GM12891 (cell line): ENCODE measurements at places on chromosomes 5 and 9.

DNA sequence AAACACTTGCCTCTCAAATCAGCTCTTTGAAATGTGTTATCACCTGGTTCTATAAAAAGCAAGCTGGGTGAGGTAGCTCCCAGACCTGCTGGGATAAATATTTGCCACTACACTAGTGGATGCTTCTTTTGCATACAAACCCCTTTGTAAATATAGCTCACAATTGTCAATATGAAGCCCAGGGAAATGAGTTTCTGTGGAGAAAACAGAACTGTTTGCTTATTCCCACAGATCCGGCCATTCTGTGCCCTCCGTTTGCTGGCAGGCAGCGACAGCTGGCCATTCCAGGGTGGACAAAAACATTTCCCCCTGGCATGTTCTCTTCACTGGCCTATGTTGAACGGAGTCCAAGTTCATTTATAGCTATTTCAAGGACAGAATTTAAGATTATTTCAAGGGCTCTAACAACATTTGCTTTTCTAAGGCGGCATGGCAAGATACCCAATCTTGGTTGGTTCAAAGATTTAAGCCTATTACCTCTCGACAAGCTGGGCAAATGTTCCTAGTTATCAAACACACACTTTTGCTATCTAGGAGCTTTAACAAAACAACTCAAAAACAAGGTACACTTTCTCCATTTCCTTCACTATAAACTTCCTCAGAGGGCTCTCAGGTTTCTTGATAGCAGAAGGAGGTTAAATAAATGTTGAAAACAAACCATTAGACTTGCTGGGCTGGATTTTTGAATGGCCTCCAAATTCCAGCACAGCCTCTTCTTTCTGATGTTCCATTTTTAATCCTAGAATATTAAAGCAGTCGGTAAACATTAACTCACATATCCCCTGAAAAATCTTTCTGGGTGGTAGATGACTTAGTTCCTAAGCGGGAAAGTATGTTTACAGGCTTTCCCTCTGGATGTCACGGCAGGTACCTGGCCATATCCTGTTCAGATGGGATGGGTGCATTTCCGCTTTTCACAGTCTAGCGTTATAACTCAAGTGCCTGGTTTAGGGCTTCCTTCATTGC is 332.3 kb downstream of the PLK2 start:
- no peak for DNase-seq

GRCh38 chr5:119583684-119584083 is 45.7 kb upstream of the FAM170A start:
- no peak for DNase-seq

DNA sequence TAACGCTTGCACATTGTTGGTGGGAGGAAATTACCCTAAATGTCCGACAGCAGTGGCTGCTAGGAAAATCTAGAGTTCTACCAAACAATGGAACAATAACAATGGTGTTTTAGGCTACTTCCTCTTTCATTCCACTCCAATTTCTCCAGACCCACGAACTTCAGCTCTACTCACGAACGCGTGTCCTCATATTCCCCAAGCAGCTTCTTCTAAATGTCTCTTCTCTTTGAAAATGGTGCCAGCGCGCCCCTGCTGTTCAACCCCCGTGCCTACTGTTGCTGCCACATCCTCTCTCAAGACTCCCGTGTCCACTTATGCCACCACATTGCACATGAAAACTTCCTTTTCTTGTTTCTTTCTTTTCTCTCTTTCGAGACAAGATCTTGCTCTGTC is 25.6 kb downstream of the OR2V2 start:
- no peak for DNase-seq

DNA sequence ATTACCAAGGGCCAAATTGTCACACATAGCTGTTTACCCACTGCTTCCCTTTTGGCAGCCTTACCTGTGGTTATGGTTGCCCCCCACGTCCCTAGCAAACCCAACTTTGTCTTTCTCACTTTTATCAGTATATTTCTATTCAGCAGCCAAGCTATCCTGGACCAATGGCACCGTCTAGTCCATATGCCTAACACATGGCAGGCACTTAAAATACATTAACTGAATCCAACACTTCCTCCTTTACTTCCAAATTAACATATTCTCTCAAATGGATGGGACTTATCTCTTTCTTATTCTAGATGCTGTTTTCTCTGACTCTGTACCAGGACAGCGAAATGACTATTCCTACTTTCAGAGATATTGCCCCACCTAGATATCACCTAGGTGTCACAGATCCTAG is 50.9 kb upstream of the SLC44A1 start:
- no peak for DNase-seq

DNA sequence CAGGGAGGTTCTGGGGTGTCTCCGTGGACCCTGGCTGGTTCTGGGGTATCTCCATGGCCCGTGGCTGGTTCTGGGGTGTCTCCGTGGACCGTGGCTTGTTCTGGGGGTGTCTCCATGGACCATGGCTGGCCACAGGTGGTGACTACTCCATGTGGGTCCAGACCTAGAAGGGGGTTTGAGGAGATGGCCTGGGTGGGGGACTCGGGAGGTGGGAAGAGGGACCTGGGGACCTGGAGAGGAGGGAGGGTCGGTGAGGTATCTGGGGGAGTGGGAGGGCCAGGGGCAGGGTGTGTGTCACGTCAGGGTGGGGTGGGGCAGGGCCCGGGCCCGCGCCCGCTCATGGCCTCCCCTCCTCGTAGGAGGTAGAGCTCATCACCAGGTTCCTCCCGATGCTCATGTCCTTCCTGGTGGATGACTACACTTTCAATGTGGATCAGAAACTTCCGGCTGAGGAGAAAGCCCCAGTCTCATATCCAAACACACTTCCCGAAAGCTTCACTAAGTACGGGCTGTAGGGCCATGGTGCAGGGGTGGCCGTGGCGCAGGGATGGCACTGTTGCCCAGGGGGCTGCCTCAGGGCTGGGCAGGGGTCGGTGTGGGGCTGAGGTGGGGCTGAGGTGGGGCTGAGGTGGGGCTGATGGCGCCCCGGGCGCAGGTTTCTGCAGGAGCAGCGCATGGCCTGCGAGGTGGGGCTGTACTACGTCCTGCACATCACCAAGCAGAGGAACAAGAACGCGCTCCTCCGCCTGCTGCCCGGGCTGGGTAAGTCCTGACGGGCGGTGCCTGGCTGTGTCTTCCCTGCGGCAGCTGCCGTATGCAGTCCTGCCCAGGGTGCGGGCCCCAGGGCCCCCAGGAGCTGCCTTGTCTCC is 10.7 kb upstream of the TOR4A start:
- no peak for DNase-seq

DNA sequence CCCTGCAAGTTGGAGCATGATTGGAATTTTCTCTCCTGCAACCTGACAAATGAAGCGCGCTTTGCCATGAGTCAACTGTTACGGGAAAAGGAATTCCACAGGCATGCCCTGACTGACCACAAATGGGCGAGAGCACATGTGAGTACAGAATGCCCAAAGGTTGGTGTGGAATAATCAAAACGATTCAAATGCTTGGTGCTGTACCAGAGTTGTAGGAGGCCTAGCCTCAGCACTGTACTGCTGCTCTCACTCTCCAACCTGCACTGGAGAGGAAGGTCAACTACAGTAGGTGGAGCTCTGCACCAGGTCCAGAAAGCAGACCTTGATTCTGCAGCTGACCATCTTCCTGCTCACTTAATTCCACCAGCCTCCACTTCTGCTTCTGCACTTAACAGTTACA is 406.9 kb upstream of the ACTBL2 start:
- no peak for DNase-seq

DNA sequence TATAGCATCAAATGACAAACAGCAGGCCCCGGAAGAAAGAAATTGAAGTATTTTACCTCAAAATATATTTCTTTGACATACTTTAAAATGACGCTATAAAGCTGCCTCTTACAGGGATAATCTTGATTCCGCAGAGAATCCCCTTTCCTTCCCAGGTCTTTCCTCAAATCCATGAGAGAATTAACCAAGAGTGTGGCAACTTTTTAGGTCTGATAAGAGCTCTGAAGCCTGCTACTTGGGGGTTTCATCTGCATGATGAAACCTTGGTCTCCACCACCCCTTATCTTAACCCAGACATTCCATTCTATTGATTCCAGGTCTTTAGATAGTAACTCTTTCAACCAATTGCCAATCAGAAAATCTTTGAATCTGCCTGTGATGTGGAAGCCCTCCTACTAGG is 173.8 kb downstream of the CEMIP2 start:
- no peak for DNase-seq

DNA sequence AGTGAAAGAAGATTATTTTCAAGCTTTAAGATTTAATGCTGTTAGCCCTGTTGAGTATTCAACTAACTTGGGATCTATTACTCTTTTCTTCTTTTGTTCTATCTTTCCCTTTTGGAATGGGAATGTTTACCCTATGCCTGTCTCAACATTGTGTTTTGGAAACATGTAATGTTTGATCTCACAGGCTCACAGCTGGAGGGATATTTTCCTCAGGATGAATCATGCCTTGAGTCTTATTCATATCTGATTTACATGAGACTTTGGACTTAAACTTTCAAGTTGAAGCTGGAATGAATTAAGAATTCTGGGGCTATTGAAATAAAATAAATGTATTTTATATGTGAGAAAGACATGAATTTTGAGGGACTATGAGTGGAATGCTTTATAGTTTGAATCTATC is 607.8 kb upstream of the PTGER4 start:
- DNase-seq, result no peak

GRCh38 chr9:133706307-133707050 is 31.7 kb downstream of the SARDH start:
- DNase-seq, result no peak

DNA sequence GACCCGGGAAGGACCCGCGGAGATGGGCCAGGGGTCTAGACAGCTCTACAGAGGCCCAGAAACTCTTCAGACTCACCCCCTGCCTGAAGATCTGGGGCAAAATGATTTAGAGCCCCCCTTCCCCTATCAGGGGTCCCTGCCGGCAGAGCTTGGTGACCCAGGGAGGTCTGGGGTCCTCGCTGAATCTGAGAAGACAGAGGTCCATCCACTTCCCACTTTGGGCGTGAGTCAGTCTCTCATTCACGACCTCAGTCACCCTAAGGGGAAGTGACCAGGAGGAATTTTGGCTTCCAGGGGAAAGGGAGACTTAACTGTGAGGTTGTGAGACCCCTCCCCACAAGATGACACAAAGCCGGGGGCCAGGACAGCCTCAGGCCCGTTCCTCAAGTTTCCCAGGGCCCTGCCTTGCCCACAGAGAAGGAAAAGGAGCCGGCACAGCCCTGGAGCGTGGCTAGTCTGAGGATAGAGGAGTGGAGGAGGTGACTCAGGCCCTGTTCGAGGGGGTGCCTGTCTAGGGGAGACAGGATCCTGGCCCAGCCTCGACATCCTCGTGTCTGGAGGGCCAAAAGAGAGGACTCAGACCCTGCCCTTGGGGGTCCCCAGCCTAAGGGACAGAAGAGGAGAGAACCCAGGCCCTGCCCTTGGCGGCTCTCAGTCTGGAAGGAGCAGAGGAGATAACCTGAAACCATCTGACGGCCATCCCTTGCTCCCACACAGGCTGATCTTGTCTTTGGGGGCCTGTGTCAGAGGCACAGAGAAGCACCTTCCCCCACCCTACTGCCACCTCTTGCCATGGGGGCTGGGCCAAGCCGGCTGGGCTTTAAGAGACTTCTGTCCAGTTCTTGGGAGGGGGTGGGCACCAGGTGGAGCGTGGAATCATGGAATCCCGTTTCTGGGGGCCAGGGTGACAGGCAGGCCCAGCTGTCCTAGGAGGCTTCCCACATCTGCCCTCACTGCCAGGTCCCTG is 889 bp downstream of the PDLIM4 start:
- DNase-seq, result peak; percentile 11

DNA sequence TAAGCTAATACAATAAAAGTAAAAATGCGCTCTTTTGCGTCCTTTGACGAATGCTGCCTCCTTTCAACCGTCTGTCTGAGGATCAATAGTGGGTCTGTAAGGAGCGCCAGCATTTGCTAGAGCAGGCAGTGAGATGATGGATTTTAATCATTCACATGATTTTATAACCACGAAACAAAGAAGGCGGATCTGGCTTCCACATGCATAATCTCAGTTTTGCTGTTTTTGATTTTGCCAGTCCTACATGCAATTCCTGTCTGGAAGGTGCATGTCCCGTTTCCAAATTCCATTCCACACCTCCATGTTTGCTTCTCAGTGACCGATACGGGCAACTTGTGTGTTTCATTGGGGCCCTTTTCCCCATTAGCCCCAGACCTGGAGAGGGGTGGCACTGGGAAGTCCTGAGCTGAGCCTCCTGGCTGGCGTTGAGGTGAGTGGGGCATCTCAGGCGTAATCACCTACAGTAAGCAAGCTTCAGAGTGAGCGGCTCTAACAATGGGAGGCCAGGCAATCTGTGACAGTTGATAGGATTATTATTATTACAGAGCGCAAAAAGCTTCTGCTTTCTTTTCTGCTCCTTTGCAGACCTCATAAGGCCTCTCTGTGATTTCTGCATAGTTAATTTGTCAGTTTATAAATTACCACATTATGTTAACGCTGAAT is 405.4 kb downstream of the ZSWIM6 start:
- no peak for DNase-seq

- DNase-seq, result no peak
Measured at GRCh38 chr9:91193087-91193657, 168.5 kb downstream of the AUH start.

- DNase-seq, result no peak
Measured at GRCh38 chr5:159319363-159319762, 10.9 kb downstream of the IL12B start.

DNA sequence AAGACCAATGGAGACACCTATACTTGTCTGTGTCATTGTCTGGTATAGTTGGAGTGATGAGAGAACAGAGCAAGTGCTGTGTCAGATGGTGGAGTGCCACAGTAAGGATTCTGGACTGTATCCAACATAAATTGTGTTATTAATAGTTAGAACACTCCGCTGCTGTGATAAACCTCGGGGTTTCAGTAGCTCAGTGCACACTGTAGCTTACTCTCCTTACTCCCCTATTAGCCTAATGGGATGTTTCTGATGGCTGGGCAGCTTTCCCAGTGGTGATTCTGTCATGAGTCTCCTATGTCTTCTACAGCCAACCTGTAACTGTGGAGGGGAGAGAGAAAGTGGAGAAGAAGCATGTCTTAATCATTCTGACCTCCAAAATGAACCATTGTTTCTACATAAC is 127.6 kb upstream of the PTCH1 start:
- DNase-seq, result no peak

- no peak for DNase-seq
Measured at GRCh38 chr9:109316207-109316640, 4.6 kb downstream of the EPB41L4B start.

GRCh38 chr5:67203701-67204074 is 7.1 kb upstream of the CD180 start:
- no peak for DNase-seq

DNA sequence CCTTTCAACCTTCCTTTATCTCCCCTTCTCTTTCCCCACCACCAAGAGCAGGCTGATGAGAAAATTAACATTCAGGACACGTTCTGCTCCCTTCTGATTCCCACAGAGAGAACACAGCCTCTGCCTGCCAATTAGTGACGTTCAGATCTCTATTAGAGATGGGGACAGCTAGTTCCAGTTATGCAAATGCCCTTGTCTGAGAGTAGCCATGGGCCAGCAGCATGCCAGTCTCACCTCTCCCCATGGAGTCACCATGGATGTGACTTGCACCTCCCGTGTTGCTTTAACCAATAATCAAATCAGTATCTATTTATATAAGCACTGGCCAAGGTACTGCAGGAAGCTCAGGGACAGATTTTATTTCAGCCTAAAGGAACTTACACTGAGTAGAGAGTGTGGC is 61.3 kb downstream of the KCNIP1 start:
- no peak for DNase-seq

GRCh38 chr9:530681-531080 is 310.8 kb upstream of the DMRT1 start:
- DNase-seq, result no peak

- DNase-seq, result no peak
Measured at GRCh38 chr5:134114886-134115805, 665 bp downstream of the TCF7 start.

- no peak for DNase-seq
Measured at GRCh38 chr5:154470947-154471870, 6.8 kb downstream of the HAND1 start.

GRCh38 chr5:157067005-157067404 is 8.1 kb upstream of the HAVCR1 start:
- DNase-seq, result no peak
